Stimulated activated CD8-positive, alpha-beta memory T cell treated with anti-CD3 and anti-CD28 coated beads, Interleukin-15, amount 100 ng/mL, for 1 hour (primary cell): ENCODE measurements at places on chromosomes 6 and 20.

DNA sequence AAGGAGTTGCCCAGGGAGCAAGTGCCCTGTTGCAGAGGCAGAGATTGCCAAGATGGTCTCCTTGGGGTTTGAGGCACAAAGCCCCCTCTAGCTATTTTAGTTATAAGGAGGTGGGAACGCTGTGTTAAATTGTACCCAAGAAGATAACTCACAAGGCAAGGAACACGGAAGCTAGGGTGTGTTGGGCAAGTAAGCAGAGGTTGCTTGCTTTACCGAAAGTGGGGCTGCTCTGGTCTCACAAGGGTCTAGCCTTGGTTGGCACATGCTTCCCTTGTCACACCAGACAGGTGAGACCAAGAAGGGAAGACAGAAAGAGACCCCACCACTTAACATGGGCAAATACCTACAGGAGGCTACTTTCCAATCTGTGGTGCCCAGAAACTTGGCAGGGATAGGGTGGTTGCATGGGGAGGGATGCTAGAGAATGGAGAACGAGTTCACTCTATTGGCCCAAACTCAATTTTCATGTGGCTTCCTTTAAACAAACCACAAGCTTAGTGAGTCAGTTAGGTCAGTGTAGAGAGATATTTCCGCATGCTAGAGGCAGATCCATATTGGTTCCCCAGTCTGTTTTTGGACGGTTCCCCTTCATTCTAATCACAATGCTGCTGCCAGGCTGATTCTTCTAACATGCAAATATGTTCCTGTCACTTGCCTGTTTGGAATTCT, 42.4 kb downstream of the PLAGL1 start:
- DNase-seq, result no peak

GRCh38 chr6:87830907-87831306, 128.9 kb upstream of the AKIRIN2 start:
- no peak for DNase-seq

GRCh38 chr6:15088904-15089568, 156.8 kb upstream of the JARID2 start:
- DNase-seq, result no peak

DNA sequence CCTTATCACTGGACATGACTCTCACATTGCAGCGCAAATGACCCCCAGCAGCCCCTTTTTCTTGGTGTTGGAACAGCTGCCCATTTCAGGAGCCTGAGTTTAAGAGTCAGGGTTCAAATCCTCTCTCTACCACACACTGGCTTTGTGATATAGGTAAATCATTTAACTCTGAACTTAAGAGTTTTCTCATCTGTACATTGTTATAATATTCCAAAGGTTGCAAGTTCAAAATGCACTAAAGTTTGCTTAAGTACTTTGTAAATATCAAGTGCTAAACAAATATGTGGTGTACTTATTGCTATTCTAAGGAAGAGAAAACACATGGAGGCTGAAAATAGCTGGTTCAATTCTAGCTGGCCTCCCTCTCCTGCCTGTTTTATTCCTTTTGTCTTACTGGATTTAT, 39.3 kb upstream of the PBOV1 start:
- no peak for DNase-seq

GRCh38 chr6:134772671-134773360, 177.1 kb downstream of the ALDH8A1 start:
- no peak for DNase-seq

DNA sequence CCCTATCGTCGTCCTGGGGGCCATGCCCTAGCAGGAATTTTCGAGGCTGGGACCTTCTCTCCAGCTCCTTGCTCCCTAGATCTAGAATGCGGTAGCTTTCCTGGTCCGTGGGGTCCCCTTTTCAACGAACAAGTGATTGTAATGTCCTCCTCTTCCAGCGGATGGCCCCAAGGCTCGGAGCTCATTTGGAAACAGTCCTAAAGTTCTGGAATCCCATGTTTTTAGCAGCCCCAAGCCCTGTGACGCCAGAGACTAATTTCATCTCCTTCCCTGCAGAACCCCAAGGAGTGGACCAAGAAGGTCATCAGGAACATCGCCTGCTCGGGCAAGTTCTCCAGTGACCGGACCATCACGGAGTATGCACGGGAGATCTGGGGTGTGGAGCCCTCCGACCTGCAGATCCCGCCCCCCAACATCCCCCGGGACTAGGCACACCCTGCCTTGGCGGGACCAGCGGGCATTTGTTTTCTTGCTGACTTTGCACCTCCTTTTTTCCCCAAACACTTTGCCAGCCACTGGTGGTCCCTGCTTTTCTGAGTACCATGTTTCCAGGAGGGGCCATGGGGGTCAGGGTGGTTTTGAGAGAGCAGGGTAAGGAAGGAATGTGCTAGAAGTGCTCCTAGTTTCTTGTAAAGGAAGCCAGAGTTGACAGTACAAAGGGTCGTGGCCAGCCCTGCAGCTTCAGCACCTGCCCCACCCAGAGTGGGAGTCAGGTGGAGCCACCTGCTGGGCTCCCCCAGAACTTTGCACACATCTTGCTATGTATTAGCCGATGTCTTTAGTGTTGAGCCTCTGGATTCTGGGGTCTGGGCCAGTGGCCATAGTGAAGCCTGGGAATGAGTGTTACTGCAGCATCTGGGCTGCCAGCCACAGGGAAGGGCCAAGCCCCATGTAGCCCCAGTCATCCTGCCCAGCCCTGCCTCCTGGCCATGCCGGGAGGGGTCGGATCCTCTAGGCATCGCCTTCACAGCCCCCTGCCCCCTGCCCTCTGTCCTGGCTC, 48.5 kb downstream of the PYGB start:
- no peak for DNase-seq

- no peak for DNase-seq
Measured at GRCh38 chr6:128605961-128606360, 85.6 kb upstream of the PTPRK start.

- no peak for DNase-seq
Measured at GRCh38 chr6:114096561-114097172, 125.7 kb upstream of the HDAC2 start.

DNA sequence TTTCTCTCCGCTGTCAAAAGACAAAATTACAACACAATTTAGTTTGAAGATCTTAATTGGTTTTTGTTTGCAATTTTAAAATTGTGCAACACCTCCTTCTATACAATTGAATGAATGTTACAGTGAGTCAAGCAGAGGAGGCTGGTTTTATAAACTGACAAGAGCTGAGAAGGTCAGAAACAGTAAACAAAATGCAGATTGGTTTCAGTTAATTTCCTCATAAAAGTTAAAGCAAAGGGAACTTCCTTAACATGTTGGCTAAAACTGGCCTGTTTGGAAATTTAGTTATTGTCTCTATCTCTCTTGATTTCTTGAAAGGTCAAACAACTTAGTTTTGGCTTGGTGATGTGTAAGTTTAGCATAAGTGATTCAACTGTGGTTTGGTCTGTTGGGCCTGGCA, 22.2 kb downstream of the KHDC1L start:
- DNase-seq, result no peak

- DNase-seq, result no peak
Measured at GRCh38 chr6:53828966-53829697, 34.3 kb downstream of the LRRC1 start.

GRCh38 chr20:56698297-56698696, 69.2 kb downstream of the TFAP2C start:
- DNase-seq, result no peak

DNA sequence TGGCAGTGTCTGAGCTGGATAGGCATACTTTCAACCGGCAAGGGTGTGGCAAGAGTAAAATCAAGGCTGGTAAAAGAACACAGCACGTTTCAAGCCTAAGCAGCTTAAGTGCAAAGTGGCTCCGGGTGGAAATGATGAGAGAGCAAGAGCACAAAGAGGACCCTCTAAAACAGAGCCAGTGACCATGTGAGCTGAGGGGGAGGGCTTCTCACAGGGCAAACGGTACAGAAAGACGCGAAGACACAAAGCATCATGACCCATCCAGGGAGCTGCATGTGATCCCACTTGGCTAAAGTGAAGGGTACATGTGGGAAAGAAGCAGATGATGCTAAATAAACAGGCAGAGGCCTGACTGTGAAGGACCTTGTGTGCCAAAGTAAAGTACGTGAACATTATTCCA, 25.7 kb downstream of the FKBP5 start:
- DNase-seq, result no peak

DNA sequence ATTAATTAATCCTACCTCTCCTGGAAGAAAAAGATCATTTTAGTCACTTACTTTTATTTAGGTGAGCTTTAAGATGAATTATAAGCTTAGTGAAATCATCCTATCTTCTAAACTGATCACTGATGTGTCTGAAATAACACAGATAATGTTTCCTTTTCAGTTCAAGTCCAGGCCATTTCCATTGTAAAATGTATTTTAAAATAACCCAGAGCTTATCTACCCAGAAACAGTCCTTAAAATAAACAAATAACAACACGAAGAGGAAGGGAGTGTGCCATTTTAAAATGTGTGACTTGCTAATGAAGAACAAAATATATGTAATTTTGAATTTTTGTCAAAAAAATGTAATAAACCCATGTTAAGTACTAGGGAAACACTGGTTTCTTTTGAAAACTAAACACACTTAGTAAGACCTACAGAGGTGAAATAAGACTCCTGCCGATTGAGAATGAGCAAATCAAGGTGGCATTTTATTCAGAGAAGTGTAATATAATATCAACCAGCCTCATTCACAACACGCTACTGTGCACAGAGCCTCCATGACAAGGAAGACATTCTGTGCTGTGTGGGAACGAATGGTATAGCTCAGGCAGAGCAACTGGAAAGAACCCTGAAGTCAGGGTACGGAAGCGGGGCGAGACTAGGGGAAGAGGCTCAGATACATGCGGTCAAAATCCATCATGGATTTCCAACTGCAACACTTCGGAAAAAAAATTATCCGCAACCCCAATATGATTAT, 7.7 kb downstream of the LRP11 start:
- no peak for DNase-seq

DNA sequence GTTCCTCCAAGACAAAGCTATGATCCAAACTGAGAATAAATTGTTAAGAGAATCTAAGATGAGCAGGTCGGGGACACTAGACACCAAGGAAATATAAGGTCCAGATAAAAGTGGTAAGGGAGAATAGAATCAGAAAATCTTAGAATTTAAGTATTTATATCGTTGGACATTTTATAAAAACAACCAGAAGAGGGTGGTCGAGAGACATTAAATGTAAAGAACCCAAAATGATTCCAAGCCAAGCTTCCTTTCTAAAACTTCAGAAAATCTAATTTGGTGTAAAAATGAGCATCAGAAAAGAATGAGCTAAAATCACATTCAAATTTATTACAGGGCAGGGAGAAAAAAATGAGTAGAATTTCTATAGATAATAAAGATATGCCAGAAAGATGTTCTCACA, 97.8 kb upstream of the OGFRL1 start:
- DNase-seq, result no peak

DNA sequence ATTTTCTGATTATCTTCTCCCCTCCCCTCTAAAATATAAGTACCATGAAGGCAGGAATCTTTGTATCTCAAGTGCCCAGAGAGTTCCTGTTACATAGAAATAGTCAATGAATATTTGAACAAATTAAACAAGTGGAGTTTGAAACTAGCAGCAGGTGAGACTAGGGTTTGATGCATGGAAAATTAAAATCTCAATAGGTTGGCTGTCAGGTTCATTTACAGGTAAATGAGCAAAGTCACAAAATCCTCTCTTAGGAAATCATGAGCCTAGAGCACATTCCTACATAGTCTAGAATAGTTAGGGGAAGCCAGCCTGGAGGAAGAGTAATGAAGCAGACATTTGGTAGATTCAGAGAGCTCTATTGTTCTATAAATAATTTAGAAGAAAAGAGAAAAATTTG, 140.4 kb downstream of the HS3ST5 start:
- no peak for DNase-seq

DNA sequence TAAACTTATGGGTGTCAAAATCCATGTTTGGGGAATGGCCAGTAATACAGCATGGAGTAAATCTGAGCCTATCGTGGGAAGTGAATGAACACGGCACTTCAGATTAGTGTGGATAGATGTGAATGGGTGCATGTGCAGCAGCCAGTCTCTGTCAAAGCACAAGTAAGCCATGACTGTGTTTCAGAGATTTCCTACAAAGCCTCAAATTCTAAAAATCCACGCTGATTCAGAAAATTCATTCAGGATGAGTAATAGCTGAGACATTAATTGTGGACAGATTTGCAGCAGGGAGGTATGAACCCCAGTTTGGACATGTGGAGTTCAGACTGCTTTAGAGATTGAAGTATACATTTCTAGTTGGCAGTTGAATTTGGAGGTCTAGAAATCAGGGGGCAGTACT, 115.1 kb downstream of the QKI start:
- no peak for DNase-seq

DNA sequence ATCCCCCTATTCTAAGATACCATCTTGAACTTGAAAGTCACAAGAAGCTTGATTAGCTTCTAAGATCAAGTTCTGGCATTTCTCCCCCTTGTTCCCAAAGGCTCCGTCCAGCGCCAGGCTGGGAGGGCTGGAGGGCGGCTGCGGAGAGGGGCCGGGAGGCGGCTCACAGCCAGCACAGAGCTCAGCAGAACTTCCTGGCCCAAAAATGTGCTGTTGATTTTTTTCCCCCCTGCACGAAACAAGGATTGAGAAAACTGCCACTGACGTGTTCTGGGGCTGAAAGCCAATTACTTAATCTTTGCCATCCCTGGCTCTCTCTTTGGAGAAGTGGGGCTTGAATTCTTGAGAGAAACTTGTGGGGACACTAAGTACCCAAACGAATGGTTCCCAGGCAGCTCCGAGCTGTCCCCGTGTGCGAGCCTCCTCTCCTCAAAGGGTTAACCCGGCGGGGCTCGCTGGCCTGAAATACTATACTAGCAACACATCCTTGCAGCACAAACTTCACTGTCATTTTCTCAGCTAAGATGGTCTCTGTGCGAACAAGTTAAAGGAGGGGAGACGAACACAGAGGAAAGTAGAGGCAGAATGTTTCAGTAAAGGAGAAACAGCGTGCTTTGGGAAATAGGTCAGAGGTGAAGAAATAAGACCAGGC, 452 bp downstream of the TRAF3IP2 start:
- DNase-seq, result no peak

DNA sequence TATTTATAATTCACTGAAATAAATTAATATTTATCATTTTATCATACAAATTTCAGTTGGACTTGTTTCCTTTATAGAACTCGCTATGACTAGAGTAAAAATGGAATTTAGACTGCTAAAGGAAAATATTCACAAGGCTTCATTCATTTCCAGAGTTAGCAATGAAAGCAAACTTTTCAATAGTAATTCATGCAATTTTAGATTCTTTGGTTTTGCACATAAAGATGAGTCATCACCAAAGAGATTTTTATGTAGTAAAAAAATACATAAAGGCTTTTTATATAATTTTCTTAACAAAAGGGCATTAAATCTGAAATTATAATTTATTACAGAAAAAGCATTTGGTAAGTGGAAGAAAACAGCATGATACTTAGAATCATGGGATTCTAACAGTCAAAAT, 37.2 kb upstream of the STXBP5 start:
- DNase-seq, result no peak
